Activated CD8-positive, alpha-beta memory T cell treated with anti-CD3 and anti-CD28 coated beads for 4 hours (primary cell): ENCODE measurements at places on chromosomes 6 and 20.

DNA sequence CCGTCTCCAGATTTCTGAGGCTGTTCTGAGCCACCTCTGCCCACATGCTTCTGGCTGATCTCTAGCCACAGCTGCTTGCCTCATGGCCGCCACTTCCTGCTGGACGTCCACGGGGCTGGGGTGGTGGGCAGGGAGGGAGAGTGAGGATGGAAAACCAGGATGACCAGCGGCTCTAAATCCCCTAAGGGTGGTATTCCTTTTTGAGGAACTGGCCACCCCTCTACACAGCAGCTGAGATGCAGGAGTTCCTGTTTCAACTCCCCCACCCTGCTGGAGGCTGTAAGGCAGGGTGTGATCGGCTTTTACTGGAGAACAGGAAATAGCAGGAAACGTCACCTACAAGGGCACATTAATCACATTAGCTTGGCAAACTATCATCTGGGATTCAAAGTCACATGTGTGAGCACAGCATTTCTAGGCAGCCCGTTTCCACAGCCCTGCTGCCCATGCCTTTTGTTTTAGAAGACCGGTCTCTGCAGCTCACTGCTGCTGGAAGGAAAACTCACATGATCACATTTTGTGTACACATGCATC lies 181.6 kb upstream of the ECI2 start:
- no peak for DNase-seq

DNA sequence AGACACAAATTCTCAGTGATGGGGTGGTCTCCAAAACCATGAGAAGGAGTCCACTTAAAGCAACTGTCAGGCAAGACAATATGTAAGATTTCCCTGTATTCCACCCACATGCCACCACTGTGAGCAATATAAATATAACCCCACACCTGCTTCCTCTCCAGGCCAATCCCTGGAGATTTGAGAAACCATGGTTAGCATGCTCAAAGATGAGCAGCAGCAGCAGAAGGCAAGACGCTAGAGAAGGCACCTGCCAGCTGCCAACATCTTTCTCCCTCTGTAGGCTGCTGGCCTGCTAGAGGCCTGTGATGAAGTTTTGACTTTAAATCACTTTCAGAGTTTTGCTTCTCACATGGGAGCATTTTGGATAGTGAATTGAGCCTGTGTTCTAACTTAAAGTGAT lies 7.9 kb upstream of the SOD2 start:
- no peak for DNase-seq

DNA sequence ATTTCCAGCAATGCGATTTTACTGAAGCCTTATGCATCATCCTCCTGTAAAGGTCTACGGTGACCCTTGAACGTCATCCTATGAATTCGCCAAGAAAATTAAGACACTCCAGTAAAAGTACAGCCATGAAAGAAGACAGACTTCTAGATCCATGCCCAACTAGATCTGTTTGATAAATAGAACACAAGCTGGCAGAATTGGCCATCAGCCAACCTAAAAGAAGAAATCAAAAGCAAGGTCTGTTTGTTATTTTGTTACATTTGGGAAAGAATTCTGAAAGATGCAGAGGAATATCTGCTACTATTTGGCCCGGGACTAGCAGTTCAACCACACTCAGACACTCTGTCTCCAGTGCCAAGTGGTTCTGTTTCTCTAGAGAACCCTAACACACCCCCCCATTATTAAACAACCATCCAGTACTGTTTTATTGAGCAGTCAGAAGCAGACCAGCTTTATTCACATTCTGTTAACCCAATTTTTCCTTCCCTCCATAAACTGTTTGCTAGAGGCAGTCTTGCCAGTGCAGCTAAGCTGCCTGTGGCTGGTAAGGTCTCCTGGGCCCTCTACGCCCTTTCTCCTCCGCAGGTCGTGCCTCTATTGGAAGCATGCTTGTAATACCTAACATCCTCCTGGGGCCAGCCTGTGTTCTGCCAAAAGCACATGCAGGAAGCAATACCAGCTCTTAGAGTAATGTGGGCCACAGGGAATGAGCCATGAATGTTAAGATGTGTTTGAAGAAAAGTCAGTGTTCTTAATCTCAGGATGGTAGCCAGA lies 30.7 kb downstream of the LY86 start:
- DNase-seq, result no peak

DNA sequence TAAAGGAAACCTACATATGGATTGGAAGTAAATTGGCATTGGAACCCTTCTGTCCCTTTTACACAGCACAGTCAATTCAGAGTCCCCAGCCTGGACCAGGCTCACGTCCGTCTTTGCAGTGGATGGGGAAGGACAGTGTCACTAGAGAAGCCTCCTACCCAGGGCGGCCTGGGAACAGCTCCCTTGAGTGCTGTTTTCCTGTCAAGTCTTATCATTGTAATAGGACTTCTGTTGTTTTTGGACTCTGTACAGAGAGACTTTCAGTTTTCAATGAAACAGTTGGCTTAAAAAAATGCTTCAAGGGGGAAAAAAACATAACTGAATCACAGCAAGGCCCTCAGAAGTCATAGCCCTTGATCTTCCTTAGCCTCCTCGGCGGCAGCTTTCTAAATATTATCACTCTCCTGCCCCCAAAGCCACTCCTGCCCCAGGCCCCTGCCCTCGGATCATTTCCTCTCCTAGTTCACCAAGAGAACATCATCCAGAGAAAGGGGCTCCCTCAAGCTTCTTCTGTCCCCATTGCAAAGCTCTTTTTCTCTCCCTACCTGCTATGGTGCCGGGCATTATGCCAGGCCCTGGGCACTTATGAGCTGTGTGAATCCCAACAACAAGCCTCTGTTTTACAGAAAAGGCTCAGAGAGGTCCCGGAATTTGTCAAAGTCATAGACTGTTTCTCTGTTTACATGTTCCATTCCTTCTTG lies 37.8 kb upstream of the CNKSR3 start:
- no peak for DNase-seq

GRCh38 chr20:34058831-34059230 lies 53.2 kb downstream of the EIF2S2 start:
- DNase-seq, result no peak

DNA sequence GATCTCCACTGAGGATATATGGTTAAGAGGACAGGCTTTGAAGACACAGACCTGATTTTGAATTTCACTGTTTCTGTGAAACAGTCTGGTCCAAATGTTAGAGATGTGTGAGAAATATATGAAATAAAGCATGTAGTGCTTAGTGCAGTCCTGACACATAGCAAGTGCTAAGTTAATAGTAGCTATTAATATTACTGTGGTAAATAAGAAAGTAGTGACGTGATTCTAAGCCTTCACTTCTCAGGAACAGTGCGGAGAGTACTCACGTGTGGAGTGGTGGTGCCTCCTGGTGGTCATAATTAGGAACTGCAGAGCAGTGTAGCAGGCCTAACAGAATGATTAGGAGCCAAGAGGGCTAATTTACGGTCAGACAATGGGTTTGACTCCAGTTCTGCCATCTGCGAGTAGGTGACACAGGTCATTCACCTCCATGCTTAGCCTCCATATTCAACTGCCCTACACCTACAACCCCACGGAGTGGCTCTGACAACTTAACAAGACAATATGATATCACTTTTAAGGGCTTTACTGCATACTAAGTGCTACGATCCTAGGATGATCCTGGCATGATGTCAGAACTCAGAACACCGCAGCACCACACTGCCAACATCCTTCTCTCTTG lies 106.2 kb downstream of the JPH2 start:
- peak; percentile 59 for DNase-seq
